ENCODE measurements at places on chromosomes 6 and 20.
A peak's percentile ranks its signal among the peaks of the same experiment; 100 is the strongest.

DNA sequence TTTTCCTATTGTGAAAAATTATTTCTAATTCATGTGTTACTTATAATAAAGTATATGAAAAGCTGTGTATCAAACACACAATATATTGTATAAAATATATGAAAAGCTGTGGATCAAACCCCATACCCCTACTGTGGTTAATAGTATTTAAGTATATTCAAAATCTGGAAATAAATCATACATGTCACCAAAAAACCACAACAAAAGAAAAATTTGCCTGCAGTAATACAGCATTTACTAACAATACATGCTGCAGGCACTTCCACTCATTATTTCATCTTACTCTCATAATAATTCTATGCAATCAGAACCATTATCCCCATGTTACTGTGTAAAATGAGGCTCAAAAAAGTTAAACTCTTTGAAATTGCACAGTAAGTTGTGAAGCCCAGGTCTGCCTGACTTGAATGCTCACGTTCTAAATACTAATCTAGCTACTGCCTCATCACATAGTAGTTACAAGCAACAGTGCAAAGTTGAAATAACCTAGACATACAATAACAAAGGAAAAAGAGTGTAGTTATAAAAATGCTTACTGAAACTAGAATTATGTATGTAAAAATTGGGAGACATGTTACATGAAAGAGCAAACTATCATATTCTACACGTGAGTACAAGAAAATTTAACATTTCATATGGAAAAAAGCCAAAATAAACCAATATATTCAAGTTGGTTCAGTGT lies 61.7 kb downstream of the FAM217A start:
- no peak for DNase-seq

GRCh38 chr6:209432-210103 lies 82.7 kb upstream of the DUSP22 start:
- DNase-seq: peak; percentile 60

DNA sequence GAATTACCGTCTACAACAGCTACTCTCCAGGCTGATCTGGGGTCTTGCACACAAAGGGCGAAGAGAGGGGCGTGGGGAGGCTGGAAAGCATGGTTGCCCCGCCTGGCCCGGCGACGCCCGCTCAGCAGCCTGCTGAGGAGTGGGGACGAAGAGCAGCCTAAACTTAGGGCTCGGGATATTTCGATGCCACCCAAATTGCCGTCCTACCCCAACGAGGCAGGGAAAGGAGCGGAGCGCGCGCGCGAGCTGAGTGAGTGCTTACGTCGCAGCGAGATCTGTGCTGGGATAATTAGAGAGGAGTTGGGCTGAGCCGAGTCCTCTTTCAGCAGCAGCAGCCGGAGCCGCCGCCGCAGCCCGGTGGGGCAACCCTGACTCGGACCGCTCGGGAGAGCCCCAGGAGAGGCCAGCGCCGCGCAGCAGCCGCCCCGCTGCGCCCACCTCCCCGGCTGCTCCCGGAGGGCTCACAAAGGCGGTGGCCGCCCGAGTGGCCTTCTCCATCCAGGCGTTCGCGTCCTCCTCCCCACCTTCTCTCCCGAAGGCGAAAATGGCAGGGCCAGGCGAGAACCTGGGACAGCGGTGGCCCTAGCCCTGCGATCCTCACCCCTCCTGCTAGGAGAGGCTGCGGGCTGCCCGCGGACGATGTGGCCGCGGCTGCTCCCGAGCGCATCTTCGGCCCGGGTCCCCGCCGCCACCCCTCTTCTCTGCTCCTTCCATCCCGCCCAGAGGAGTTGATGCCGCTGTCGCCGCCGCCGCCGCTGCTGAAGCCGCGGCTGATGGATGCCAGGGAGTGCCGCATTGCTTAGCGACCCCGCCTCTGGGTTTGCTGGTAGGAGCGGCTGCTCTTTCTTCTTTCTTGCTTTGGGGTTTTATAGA lies at the start of gene CLVS2:
Gene CLVS2 (plus strand): TSS at position 315 of the 873 bp plus-strand sequence. CDS start 1,543 bp downstream, outside the sequence.
- no peak for DNase-seq

DNA sequence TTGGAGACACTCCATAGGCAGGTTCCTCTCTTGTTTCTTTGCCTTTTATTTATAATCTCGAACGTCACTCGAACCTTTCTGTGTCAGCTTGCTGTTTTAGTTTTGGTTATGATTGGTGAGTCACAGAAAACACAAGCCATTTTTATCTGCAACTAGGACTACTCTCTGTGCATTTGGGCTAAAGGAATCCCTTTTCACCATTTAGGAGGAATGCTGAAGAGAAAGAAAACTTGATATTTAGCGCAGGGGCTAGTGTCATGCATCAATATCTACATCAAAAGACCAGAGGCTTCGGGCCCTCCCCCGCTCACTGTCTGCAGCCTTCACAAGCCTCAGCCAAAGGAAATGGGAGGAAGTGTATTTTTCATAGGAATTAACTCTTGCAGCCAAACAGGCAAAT lies 507.8 kb upstream of the CITED2 start:
- no peak for DNase-seq

GRCh38 chr6:117559299-117559698 lies 43.0 kb downstream of the GOPC start:
- DNase-seq: no peak

DNA sequence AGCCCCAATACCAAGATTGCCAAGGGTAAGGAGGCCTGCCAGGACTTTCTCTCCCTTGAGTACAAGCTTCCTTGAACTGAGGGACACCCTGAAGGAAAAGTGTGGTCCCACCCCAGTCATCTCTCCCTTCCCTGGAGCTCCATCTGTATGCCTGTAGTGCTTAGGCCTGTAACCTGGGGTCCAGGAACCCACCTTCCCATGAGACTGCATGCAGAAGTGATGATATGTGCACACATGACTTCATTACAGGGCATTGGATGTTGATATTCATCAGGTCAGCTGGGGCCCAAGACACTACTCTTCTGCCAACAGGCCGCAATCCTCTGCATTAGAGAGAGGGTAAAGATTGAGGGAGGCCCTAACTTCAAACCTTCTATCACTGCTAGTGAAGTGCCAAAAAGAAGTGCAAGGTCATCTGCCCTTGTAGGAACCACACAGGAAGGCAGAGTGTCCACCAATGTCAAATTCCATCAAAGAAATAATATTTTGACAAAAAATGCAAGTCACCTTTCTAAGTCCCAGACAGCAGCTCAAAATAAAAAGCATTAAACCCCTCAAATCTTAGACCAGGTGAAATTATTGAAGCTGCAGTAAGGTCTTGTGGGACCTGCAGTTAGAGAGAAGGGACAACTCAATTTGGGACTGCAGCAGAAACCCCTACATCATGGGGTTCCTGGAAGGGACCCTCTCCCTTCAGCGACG lies 5.1 kb downstream of the HLA-F start:
- DNase-seq: no peak

- DNase-seq: no peak
Observed at GRCh38 chr20:49630396-49630951, 62.5 kb upstream of the PTGIS start.

DNA sequence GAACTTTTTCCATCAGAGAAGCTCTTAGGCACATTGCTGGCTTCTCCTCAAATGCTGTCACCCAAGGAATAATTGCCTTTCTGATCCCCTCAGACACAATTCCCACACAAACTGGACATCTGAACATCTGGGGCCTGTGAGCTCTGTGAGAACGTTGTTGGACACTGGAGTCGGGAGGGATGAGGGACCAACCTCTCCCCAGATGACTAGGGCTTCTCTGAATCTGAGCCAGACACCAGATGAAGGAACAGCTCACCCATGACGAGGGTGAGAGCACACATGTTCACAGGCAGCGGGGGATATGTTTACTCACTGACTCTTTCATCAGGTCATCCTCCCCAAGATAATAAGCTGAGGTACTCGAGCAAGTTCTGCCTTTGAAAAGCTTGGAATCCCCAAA lies 283.9 kb upstream of the SUPT3H start:
- DNase-seq: no peak

DNA sequence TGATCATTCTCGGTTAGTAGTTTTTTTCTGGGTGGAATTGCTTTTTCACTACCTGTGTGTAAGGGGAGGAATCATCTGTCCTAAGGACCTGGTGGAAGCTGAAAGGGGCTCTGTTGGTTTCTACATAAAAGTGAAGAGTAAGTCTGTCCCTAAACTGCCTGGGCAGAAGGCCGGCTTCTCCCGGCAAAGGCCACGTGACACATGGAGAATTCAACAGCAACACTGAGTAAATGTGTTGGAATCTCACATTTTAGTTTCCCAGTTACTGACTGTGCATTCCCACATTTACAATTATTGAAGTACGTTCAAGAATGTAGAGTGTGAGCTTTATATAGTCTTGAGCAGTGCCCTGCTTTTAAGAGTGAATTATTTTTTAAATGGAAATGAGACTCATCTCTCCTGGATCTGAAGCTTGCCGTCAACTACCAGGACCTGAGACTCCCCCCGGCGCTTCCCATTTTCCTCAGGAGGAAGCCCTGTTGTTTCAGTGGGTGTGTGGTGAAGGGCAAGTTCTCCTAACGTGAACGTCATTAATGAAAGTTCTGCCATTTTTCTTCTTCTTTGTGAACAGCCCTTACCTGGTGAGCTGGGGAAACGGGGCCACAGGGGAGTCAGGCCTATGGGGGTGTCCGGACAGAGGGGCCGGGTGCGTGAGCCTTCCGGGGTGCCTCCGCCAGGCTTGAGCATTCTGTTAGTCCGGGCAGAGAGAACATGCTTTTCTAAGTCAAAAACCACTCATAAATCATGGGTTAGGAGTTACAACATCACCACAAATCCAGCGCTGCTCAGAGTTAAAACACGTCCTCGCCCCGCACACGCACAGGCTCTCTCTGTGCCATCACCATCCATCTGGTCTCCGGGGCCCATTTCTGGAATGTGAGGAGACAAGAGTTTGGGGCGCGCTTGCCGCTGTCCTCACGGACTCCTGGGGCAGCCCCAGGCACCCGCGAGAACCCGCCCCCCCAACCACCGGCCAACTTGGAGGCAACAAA lies 56.6 kb upstream of the SMOC2 start:
- DNase-seq: no peak

DNA sequence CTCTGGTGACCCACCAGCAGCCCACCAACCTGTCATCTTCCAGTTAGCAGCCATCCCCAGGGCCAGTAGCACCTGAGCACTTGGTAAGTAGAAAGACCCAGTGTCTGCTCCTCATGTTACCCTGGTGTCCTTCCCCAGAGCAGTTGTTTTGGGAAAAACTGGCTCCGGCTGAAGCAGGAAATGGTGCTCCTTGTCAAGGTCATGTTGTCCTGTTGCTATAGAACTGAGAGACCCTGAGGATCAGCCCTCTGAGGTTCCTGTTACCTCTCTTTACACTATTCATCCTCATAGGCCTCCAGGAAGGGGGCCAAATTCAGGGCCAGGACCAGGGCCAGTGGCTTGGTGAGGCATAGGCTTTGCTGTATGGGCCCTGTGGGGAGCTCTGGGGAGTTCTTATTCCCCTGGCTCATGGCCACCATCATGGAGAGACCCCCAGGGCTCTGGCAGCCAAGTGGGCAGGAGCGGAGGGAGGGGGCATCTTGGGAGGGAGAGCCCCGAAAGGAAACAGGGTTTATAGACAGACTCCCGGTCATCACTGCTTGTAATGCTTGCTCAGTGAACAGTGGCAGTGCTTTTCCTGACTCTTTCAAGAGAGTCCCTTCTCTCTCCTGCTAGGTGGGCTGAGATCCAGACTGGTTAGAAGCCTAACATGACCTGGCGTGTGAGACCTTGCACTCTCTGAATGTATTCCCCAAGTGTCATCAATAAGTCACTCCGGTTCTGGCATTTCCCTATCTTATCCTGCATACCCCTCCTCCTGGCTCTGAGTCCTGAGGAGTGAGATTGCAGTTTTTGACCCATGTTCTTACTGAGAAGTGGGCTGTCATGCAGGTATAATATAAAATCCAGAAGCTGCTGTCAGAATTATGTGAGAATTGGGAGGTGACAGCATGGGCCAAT lies 50.7 kb downstream of the PPARD start:
- no peak for DNase-seq

GRCh38 chr6:32128751-32129296 lies 778 bp upstream of the ATF6B start:
- no peak for DNase-seq

- DNase-seq: no peak
Observed at GRCh38 chr6:147392917-147393625, 115.4 kb upstream of the SAMD5 start.

DNA sequence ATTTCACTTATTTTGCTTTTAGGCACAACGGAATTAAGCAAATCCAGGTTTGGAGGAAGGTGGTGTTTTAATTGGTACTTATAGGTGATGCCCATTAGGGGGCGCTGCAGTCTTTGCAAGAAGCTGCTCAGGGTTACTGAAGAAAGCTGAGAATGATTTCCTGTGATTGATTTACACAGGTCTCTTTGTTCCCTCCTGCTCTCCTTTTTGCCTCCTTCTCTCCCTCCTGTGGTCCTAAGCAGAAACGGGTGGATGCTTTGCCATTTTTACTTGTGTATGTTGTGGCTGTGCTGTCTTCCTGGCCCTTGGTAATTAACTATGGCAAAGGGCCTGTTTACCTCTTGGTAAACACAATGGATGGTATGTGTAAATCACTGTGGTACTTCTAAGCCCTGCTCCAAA lies 97.8 kb downstream of the ANKS1A start:
- DNase-seq: peak; percentile 41

GRCh38 chr6:136471372-136471771 lies 78.8 kb downstream of the MAP7 start:
- DNase-seq: no peak

GRCh38 chr20:53195876-53196610 lies 223.9 kb downstream of the TSHZ2 start:
- no peak for DNase-seq

GRCh38 chr20:51417250-51418136 lies 125.0 kb downstream of the NFATC2 start:
- DNase-seq: no peak

DNA sequence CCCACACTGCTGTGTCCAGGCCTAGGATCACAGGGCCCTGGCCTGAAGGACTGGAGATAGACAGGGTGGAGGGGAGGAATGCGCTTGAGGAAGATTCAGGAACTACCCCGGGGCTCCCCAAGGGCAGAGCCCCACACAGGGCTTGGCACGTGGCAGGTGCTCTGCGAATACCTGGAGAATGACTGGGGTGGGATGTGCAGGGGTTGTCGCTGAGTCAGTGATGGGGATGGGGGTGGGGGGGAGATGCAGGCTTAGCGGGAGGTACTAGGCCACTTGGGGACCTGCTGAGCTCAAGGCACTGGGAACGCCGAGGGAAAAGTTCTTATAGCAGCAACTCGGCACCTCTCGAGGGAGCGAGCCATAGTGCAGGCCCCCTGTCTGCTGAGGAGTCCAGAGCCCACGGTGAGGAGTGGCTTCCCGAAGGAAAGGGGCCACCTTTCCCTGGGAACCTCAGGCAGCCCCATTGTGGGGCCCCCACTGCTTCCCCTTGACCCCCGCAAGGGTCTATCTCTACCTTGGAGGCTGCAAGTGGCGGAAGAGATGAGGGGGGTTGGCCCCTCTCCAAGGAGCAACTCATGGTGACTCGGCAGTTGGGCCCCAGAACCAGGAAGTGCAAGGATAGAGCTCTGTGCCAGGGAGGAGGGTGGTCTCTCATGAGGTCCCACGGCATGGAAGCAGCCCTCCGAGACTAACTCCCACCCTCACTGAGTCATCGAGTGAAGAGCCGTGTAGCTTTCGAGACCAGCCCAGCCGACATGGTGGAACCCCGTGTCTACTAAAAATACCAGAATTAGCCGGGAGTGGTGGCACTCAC lies 33.1 kb downstream of the SRC start:
- no peak for DNase-seq

GRCh38 chr6:148446681-148447080 lies 104.0 kb downstream of the SASH1 start:
- no peak for DNase-seq

GRCh38 chr20:40286975-40287531 lies 402.0 kb downstream of the MAFB start:
- no peak for DNase-seq

GRCh38 chr20:63452821-63453523 lies 19.5 kb downstream of the KCNQ2 start:
- no peak for DNase-seq

Data from stimulated activated CD4-positive, alpha-beta T cell treated with anti-CD3 and anti-CD28 coated beads, Interleukin-12 subunit alpha, Interleukin-12 subunit beta, amount 100 ng/mL, for 48 hours (primary cell).